ENCODE measurements at places on chromosomes 11 and 22.

DNA sequence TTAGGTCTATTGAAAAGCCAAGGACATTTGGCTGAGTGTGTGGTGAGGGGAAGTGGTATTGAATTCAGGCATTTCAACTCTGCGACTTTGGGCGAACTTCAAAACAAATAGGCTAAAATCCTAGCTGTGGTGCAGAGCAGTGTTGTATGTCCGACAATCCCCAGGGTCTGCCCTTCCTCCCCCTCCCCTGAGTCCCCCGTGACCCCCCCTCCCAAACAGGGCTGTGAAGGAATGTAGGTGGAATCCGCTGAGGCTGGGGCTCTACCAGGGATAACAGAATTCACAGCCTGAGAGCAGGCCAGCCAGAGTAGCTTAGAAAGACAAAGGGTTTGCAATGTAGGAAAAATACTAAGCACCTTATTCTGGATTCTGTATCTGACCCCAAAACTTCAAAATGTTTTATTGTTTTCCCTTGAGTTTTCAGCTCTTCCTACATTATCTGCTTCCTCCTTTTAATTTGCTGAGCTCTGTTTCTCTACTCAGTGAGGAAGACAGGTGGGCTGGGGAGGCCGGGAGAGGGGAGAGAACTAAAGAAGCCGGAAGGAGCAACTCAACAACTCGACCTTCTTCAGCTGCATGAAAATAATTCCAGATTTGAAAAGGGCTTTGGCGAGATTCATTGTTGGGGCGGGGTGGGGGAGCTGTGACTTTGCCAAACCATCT is 315.2 kb downstream of the BLID start:
- peak; percentile 71 for DNase-seq

GRCh38 chr22:36546932-36547331 is 18.0 kb upstream of the EIF3D start:
- peak; percentile 74 for DNase-seq

GRCh38 chr22:36077271-36077670 is 48.6 kb upstream of the RBFOX2 start:
- DNase-seq = peak; percentile 27

DNA sequence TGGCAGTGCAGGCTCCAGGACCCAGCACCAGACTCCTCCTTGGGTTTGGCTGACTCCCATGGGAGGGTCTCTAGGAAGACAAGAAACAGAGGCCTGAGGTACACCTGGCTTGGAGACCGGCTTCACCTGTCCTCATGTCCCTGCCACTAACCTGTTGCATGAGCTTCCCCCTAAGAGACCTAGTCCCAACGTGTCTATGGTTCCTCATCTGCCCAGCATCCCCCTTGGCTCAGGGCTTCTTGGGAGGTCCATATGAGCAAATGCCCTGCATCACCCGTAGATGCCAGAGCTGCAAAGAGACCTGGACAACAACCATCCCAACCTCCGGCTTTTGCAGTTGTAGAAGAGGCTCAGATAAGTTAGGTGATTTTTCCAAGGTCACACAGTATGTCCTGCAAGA is 123.5 kb downstream of the BUD13 start:
- no peak for DNase-seq

GRCh38 chr11:2892967-2893528 is 7.5 kb upstream of the CDKN1C start:
- no peak for DNase-seq

DNA sequence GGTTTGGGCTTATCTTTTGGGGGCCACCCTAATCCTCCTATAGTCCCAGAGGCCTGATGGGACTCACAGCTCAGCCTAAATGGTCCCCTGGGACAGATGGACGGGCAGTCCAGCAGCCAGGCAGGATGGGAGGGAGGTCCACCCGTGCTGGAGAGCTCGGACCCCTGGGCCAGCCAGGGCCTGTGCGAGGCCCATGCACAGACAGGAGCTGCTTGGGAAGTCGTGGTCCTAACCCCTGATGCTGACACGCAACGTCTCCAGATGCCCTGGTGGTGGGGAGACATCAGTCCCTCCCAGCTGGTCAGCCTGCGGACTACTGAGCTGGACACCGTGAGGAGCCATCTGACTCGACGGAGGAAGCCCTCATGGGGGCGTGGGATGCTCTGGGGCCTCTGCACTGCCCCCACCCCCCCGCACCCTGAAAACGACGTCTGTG is 31.2 kb upstream of the MUC5AC start:
- DNase-seq = no peak

- no peak for DNase-seq
Measured at GRCh38 chr11:103970701-103971249, 65.7 kb upstream of the DDI1 start.

GRCh38 chr11:108322666-108323065 is 99.8 kb downstream of the ATM start:
- no peak for DNase-seq

DNA sequence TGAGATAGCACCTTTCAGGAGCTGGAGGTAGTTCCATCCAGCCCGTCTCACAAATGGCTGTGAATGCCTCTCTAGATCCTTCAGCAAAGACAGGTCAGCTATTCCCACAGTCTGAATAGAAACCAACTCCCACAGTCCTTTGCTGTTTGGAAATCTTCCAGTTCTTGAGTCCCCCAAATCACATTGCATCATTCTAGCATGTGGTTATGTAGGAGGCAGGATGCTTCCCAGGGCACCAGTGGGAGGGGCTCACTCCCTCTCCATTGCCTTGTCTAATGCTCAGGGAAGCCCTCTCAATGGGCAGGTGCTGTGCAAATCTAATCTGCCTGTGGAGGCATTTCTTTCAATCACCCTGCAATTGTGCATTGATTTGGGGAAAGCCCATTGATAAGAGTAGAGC is 14.6 kb downstream of the NAV2 start:
- DNase-seq = peak; percentile 72

DNA sequence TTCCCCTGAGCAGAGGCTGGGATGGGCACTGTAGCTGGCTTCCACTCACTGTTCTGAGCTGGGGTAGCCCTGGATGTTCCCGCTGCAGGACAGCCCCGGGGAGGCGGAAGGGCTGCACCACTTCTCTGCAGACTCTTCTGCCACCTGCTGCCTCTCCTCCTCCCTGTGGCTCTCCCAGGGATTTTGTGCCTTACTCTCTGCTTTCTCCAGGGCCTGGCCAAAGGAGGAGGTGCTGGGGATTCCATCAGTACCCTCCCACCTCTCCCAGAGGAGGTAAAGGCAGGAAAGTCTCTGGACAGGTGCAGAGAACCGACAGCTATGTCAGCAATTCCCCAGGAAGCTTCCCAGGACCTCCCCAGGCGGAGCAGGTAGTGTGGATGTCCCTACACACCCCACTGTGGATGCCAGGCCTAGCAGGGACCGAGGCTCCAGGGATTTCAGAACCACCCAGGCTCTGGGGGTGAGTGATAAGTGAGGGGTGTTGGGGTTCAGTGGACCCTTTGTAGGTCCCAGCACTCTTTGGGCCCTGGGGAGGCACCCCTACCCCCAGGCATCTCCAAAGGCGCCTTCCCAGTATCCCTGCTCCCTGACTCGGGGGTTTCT is 11.3 kb downstream of the DUSP8 start:
- DNase-seq = no peak

- no peak for DNase-seq
Measured at GRCh38 chr11:34647532-34647931, 26.6 kb downstream of the EHF start.

All from fibroblast of skin of abdomen (primary cell).